ENCODE measurements at places on chromosomes 13 and 19. TPM values are rescaled to one million over a fixed set of nuclear protein-coding genes. Genes with fewer than 3 reads are reported as not detected.

Gene HPN
- 1.3 TPM for total RNA-seq

Gene DIRAS1
- total RNA-seq: 4.8 TPM

GRCh38 chr13:75489502-75490263 lies 7.7 kb upstream of the TBC1D4 start:
- DNase-seq: no peak

GRCh38 chr13:30466841-30467252 lies 1.1 kb upstream of the HMGB1 start:
- no peak for DNase-seq

Gene KLK12
- not detected for total RNA-seq
